ENCODE measurements at places on chromosomes 4 and X.

DNA sequence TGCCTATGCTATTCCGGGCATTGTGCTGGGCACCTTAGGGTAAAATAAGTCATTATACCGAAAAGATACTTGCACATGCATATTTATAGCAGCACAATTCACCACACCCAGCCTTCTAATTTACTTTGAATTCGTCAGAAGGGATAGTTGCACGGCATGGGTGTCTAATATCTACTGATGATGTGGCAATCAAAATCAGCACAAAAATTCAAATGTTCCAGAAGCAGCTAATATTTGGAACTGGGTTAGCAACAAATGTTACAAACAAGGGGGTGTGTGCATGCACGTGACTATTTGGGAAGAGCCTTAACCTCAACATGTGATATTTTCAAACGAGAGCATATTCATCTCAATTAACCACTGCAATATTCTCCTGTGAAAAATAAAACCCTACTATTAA lies 79.7 kb upstream of the PRSS48 start:
- DNase-seq, result no peak

DNA sequence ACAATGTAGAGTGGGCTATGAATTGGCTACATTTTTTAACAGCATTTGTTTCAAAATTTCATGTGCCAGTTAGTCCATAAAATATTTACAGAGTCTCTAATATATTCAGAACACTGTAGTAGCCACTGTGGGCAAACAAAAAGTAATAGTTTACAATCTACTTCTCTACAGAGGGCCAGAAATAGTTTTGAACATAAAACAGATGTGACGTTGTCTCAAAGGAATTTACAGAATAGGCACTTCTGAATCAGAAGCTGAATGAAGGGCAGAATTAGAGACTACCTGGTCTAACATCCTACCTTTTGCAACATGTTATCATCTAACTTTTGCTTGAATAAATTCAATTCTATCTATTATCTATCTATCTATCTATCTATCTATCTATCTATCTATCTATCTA lies 811.9 kb upstream of the EPHA5 start:
- no peak for DNase-seq

DNA sequence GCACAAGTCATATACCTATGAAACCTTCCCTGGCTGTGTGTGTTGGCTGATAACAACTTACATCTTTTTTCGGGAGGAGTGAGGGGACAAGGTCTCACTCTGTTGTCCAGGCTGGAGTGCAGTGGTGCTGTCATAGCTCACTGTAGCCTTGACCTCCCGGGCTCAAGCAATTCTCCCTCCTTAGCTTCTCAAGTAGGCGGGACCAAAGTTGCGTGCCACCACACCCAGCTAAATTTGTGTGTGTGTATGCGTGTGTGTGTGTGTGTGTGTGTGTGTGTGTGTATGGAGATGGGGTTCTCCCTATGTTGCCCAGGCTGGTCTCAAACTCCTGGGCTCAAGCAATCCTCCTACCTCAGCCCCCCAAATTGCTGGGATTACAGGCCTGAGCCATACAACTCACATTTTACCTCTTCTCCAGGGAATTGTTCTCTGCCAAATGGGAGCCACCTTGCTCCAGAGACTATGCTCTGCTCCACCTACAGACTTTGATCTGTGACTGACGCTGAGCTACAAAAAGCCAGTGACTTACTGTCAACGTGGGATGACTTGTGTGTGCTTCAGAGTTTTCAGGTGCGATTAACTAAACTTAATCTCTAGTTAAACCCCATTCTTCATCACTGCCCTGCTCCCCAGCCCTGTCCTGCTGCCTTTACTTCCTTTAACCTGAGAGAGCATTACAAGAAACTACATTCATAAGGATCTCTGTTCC lies 2.0 kb upstream of the BEX4 start:
- DNase-seq, result no peak

- DNase-seq, result no peak
Observed at GRCh38 chr4:111988514-111988913, 156.7 kb upstream of the FAM241A start.

DNA sequence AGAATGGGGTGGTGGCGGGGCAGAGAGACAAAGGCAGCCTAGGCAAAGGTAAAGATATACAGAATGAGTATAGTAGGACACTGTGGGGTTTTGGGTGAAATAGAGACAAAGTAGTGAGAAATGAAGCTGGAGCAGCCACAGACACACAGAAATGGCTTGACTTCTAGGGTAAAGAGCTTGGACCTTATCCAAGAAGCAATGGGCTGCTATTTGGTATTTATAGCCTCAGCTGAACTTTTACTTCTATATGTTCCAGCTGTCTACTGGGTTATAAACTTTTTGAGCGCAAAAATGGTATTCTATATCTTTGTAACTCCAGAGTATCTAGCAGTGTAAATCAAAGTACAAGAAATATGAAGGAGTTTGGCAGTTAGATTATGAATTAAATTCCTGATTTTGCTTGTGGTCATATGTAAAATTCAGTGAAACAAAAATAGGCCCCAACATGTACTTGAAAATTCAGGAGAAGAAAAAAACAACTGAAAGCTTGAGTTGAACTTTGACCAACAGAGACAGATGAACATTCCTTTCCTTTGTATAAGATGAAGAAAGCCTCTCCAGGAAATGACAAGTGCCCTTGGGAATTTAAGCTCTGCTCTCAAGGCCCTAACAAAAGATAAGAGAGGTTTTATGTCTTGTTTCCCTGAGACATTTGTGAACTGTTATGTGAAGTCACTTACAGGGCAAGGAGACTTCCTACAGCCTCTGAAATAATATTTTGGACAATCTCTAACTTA lies 354.1 kb downstream of the CHIC1 start:
- DNase-seq, result no peak

DNA sequence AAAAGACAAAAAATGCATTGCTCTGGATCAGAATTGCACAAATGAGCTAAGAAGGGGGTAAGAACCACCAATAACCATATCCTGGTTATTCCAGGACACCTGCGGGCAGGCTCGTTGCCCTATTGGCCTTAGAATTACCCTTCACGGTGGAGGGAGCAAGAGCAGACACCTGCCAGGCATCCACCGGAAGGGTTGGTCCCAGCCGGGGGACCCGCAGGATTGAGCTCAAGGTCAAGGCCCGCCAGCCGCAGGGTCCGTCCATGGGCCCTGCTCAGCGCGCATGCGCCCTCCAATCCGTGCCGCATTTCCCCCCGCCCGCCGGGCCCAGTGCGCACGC lies 575 bp downstream of the SLC25A6 start:
- peak; percentile 90 for DNase-seq

GRCh38 chr4:132383571-132384199 lies 765.4 kb upstream of the PCDH10 start:
- DNase-seq, result no peak

DNA sequence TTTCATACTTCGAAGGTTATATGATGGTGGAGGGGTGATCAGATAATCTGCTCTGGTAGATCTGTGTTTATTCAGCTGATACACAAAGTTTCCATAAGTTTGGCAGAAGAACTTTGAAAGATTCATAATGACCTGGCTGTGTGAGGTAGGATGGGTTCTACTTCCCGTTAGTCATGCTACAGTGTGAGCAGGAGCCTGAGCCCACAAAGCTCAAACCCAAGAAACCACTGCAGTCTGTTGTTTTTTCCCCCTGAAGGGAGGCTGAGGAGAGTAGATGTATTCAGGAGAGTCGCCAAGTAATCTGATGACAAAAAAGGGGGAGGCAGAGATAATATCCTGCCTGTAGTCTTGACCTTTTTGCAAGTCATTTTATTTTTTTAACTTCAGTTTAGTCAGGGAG lies 52.8 kb upstream of the PPP3CA start:
- DNase-seq, result peak; percentile 21

- DNase-seq, result no peak
Observed at GRCh38 chr4:142181021-142181420, 544.6 kb downstream of the IL15 start.

DNA sequence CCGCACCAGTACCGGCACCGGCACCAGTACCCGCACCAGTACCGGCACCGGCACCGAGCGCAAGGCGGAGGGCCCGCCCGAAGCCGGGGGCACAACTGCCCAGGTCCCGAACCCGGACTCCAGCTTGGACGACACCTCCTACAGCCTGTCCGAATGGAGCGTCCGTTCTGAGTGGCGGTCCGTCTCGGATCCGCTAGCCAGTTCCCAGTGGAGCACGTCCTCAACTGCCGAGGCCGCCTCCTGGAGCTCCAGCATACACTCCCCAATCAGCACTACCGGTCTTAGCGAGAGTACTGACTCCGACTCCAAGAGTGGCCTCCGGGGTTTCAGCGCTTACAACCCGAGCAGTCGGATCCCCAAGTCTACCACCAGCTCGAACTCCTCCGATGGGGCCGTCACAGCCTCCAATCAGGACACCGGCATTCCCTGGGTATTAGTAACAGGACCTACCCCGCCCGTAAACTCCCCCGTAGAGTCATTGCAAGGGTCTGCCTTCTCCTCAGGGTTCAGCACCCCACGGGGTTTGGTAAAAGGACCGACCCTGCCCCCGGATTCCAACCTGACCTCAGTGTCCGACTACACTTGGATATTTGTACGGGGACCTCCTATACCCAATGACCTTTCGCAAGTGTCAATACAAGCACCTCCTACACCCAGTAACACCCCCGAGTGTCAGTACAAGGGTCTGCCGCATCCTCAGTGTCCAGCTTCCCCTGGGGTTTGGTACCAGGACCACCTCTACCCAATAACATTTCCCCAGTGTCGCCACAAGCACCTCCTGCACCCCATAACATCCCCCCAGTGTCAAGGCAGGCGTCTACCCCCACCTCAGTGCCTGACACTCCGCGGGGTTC lies 721 bp upstream of the MAOA start:
- no peak for DNase-seq

GRCh38 chrX:130728208-130728607 lies 174.8 kb downstream of the ENOX2 start:
- no peak for DNase-seq

DNA sequence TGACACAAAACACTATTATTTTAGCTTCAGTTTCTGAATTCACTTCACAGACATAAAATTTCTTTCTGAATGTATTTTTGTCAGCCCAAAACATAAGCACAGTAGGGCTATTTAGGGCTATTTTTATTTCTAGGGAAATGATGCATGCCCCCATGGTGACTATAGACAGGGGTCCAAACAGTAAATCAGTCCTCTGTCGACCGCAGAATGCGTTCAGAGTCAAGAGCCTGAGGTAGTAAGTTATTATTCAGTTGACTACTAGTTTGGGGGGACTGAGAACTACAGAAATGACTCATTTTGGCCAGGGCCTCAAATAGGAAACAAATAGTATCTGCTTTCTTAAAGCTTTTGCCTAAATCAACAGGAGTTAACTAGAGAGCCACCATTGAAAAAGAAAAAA lies 414.4 kb downstream of the AFF2 start:
- DNase-seq, result no peak

GRCh38 chr4:156832886-156833285 lies 138.7 kb downstream of the PDGFC start:
- DNase-seq, result no peak

- no peak for DNase-seq
Observed at GRCh38 chr4:66574145-66574978, 904.1 kb upstream of the EPHA5 start.

- DNase-seq, result no peak
Observed at GRCh38 chr4:91325495-91325894, 978.3 kb upstream of the GRID2 start.

- DNase-seq, result peak; percentile 42
Observed at GRCh38 chr4:102564399-102565059, 63.4 kb downstream of the NFKB1 start.

DNA sequence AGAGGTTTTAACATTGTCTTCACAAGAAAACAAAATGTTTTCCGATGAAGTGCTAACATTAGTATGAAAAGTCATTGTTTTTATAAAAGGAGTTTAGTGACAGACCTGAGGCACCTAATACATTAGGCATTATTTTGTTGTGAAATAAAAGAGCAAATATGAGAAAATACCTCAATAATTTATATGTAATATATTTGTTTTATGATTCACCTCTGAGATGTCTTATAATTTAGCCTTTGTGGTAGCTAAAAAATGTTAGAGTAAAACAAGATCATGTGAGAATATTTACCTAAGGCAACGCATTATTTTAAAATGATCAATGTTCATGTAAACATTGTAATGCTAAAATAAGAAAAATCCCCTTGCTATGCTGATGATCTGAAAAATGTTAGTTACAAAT lies 100.9 kb upstream of the WDFY3 start:
- DNase-seq, result no peak

- DNase-seq, result no peak
Observed at GRCh38 chr4:107117726-107118125, 81.6 kb upstream of the DKK2 start.

DNA sequence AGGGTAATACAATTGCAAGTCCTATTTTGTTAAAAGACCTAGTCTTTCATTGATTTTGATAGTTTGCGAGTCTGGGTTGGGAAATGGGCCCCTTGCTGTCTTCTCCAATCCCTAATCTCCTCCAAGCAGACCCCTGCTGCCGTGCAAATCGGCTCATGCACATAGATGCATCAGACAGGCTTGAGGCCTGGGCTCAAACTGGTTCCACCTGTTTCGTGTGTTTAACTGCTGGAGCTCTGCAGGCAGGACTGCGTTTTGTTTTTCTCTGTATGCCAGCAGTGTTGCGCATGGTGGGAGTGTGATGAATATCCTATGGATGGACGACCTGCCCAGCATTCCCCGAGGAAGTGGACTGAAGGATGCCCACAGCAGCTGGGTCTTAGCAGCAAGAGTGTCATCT lies 133.9 kb downstream of the PDGFRA start:
- DNase-seq, result no peak

DNA sequence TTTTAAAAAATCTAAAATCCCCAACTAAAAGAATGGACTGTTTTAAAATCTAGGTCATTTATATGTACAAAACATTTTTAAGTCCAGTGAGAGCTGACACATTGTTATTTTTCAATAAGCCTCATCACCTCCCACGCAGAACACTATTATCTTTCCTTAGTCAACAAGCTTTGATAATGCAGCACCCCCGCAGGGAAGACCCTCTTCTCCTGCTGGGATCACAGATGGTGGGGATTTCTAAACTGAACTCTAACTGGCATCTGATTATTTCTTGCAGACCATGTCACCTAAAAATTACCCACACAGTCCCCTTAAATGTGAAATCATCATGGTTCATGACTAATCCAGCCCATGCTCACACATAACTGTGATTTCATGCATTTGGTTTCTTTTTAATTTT lies 11.6 kb downstream of the SYTL4 start:
- no peak for DNase-seq

GRCh38 chrX:132652871-132653270 lies 164.0 kb upstream of the MBNL3 start:
- no peak for DNase-seq

GRCh38 chrX:24150051-24150790 lies 692 bp downstream of the ZFX start:
- peak; percentile 75 for DNase-seq

GRCh38 chrX:63809173-63809572 lies 24.2 kb upstream of the ARHGEF9 start:
- DNase-seq, result no peak

DNA sequence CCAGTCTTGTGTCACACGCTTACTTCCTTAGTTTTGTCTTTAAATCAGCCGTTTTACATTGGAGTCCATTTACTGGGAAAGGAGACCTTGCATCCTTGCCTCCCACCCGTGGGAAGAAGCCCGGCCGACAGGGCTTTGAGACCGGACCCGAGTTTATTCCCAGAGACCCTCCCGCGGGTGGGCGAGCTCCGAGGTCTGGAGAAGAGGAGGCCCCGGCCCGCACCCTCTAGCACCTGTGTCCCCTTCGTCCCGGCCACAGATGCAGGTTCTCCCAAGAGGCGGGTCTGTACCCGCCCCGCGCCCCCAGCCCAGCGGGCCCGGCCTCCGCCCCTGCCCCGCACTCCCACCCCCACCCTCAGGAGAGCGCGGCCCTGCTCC lies 3.8 kb upstream of the SLC26A1 start:
- no peak for DNase-seq
